Small intestine (tissue), 16 donors: ENCODE measurements at places on chromosomes 6 and 20. TPM values are rescaled to one million over a fixed set of nuclear protein-coding genes. Genes with fewer than 3 reads are reported as not detected.

GRCh38 chr6:157144859-157145568, 178.3 kb downstream of the TMEM242 start:
- DNase-seq = no peak

DNA sequence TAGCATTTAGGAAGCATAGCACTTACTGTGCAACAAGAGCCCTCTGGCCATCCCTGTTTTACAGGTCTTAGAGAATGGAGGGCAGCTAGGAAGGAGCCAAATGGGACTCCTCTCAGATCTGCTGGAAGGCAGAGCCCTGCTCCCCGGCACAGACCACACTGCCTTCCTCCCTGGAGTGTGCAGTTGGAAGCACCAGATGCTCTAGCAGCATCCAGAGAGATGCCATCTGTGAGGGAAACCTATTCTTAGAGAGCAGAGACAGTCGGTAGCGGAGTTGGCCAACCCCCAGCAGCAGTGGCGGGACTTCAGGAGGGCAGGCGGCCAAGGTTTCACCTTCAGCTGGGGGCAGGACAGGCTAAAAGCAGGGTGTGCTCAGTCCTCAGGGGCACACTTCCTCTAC, 16.7 kb upstream of the E2F1 start:
- DNase-seq = no peak

- DNase-seq = no peak
Observed at GRCh38 chr20:20778676-20779075, 66.2 kb upstream of the RALGAPA2 start.

DNA sequence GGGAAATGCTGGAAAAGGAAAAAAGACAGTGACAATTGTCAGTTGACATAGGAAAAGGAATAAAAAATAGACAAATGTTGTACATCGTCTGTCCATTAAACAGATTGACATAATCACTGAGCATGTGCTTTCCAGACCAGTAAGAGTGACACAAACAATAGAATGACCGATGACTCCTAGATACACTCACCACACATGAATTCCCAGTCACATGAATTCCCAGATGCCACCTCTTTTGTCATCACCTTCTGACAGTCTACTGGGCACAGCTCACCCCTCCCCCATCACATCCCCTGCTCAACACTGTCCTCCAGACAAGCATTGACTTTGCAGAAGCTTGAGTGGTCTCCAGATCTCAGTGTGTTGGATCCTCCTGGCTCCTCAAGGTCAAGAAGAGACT, 25.9 kb downstream of the POM121L2 start:
- no peak for DNase-seq

EDN3 gene
- polyA plus RNA-seq = 10.8 TPM
